ENCODE measurements at places on chromosomes 7 and 10.

- H3K27ac ChIP-seq: no peak overlapping the region
- H3K36me3 ChIP-seq: no peaks in the 10 kb centered on the region
- no peak for DNase-seq
- no peaks in the 10 kb centered on the region for H3K27me3 ChIP-seq
- H3K4me1 ChIP-seq: no peaks in the 10 kb centered on the region
- H3K4me3 ChIP-seq: no peak overlapping the region
Measured at GRCh38 chr10:33777223-33777622, 442.8 kb upstream of the NRP1 start.

- H3K27me3 ChIP-seq: no peaks in the 10 kb centered on the region
- no peak overlapping the region for H3K4me3 ChIP-seq
Measured at GRCh38 chr10:83515001-83515400, 624.3 kb upstream of the GHITM start.

- no peak overlapping the region for H3K4me3 ChIP-seq
- no peak overlapping the region for H3K27ac ChIP-seq
- peaks cover 25% of the 10 kb centered on the region for H3K27me3 ChIP-seq
- H3K4me1 ChIP-seq: peaks cover 17% of the 10 kb centered on the region
- no peaks in the 10 kb centered on the region for H3K36me3 ChIP-seq
Measured at GRCh38 chr10:97040706-97041105, 145.1 kb downstream of the SLIT1 start.

DNA sequence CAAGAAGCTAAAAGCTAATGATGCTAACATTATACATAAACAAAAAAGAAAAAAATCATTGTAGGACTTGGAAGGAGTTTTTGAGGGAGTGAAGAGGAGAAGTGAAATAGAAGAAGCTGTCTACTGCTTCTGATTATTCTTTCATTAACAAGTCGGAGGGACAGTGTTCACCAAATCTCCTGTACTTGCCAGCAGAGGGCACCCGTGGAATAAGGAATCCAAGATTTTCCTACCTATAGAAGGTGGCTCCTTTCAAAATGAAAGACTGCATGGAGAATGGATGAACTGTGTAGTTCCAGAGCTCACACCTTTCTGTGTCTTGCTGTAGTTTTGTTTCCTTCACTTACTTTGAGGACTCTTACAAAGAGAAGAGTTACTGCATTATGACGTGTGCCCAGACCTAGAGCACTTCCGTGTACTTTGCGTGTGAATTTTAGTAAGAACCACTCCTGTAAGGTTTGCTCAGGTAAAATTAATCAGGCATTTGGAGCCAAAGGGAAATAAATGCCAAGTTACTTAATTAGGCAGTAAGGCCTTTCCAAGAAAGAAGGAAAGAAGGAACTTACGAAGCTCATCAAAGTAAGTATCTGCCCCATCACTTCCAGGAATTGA, 145.1 kb downstream of the SEMA3D start:
- no peaks in the 10 kb centered on the region for H3K36me3 ChIP-seq
- peak; percentile 67 for DNase-seq
- no peak overlapping the region for H3K4me3 ChIP-seq
